Suppressor macrophage treated with lipopolysaccharide for 4 hours (primary cell): ENCODE measurements at places on chromosomes 12 and 14.

DNA sequence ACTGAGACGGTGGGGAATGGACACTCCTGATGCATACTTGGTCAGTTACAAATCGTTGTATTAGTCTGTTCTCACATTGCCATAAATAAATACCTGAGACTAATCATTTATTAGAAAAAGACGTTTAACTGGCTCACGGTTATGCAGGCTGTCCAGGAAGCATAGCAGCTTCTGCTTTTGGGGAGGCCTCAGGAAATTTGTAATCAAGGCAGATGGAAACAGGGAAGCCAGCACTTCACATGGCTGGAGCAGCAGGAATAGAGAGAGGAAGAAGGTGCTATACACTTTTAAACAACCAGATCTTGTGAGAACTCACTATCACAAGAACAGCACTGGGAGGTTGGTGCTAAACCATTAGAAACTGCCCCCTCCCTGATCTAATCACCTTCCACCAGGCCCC, 418.2 kb downstream of the FLRT2 start:
- peak; percentile 51 for DNase-seq

DNA sequence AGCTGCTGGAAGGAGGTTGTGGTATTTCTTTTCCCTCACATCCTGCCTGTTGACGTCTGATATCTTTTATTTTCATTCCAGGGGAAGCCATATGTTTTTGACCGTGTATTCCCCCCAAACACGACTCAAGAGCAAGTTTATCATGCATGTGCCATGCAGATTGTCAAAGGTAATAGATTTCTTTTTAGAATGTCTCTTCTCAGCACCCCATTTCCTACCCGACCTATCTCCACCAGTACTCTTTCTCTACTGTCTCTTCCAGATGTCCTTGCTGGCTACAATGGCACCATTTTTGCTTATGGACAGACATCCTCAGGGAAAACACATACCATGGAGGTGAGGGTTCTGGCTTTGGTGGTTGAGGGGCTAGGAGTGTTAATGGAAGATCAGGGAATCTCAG, 13.5 kb downstream of the KIF5A start:
- DNase-seq, result no peak

DNA sequence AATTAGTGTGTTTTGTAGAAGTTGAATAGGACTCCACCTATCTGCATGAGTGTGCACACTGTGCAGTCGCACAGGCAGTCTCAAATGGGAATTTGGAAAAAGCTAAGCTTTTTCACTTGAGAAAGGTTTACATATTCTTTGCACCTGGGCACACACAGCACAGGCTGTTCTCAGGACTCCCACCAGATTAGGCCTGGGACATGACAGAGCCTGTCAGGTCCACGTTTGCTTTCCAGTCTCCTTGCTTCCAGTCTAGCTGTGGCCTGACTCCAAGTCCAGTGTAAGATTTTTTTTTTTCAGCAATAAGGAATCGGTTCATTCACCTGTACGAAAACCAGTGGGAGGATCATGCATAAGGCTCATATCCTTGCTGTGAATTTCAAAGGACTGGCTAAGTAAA, 181.3 kb downstream of the ZFP36L1 start:
- DNase-seq, result no peak

- no peak for DNase-seq
Observed at GRCh38 chr12:131098178-131098981, 144.7 kb downstream of the ADGRD1 start.

DNA sequence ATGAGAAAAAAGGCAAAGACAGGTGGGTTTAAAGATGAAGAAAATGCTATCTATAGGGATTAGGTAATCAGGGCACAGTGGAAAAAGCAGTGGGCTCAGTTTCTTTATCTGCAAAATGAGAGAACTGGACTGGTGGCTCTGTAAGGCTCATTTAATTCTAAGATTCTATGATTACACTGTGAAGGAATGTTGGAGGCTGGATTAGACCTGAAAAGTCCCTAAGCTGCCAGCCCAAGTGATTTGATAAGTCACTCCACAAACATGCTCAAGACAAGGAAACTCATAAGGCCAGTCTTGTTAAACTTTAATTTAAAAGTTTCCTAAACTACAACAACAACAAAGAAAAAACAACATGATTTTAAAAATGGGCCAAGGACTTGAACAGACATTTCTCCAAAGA, 75.1 kb downstream of the DCAF5 start:
- DNase-seq, result no peak

GRCh38 chr14:67370830-67371229, 10.7 kb downstream of the EIF2S1 start:
- DNase-seq, result no peak

DNA sequence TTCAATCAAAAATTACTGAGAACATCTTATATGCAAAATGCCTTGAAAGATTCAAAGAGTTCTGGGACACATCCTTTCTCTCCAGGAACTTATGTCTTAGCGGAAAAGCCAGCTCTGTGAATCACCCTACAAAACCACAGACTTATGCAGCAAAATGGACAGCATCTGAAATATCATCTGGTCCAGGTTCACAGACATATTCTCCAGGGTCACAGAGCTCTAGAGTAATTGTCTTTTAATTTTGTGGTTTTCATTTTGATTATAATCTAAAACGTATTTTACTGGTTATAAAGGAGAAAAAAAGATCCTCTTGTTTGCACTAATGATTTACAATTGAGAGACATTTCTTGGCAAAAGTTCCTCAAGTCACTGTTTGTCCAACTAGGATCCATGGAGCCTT, 246.2 kb downstream of the MSRB3 start:
- no peak for DNase-seq

- peak; percentile 9 for DNase-seq
Observed at GRCh38 chr12:11171969-11172675, 1.1 kb downstream of the SMIM10L1 start.

GRCh38 chr14:23173031-23173430, 10.4 kb downstream of the SLC7A8 start:
- DNase-seq, result peak; percentile 88

GRCh38 chr14:92481811-92482555, 31.6 kb upstream of the RIN3 start:
- DNase-seq, result peak; percentile 23

GRCh38 chr12:39103552-39104165, 198.3 kb upstream of the CPNE8 start:
- DNase-seq, result peak; percentile 83

- DNase-seq, result peak; percentile 76
Observed at GRCh38 chr14:104723651-104724406, at the start of gene ADSS1. Gene ADSS1 (plus strand): TSS chr14:104724229. CDS start chr14:104724271, 42 bp downstream.

- no peak for DNase-seq
Observed at GRCh38 chr12:124923905-124924734, 9.7 kb upstream of the UBC start.

- no peak for DNase-seq
Observed at GRCh38 chr14:104592785-104593184, 11.8 kb downstream of the TMEM179 start.

DNA sequence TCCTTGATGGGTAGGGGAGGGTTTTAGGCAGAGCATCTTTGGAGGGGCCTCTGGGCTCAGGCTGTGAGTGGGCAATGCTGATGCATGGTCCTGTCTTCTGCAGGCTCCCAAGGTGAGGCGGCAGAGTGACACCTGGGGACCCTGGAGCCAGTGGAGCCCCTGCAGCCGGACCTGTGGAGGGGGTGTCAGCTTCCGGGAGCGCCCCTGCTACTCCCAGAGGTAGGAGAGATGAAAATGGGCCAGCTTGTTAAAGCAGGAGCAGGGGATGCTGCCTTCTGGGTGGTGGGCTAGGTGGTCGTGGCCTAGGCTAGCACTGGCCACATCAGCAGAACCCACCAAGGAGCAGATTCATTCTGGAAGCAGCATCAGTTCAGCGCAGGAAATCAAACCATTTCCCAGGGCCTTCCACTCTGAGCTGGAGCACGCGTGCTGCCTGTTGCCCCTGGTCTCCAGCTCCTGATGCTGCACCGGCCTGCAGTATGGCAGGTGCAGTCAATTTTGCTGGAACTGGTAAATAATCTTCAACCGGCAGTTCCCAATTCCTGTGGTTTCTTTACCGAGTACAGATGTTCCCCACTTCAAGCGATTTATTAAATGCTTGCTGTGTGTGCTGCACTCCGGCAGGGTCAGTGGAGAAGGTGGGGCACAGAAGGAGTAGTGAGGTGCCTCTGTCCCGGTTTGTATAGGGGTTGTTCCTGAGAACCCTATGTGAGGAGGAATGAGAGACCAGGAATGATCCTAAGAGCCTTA, 7.4 kb downstream of the PAPLN start:
- DNase-seq, result no peak

- DNase-seq, result no peak
Observed at GRCh38 chr14:60722107-60722356, 2.1 kb downstream of the SIX4 start.

DNA sequence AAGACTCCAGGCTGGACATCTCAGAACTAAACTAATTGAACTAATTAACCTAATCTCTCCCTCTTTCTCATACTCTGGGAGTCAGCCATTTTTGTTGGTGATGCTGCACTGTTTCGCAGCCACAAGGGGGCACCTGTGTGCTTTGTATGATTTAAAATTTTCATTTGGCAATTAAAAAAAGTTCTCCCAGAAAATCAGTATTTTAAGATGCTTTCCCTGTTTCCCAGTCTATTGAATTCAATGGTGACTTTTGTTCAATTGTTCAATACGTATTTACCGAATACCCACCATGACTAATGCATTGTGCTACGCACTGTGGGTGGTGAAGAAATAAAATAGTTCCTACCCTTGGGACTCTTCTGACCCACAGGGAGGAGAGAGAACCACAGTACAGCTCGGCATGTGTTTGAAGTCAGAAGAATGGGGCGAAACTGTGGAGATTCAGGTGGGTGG, 63.7 kb downstream of the ZNF664 start:
- DNase-seq, result peak; percentile 66

DNA sequence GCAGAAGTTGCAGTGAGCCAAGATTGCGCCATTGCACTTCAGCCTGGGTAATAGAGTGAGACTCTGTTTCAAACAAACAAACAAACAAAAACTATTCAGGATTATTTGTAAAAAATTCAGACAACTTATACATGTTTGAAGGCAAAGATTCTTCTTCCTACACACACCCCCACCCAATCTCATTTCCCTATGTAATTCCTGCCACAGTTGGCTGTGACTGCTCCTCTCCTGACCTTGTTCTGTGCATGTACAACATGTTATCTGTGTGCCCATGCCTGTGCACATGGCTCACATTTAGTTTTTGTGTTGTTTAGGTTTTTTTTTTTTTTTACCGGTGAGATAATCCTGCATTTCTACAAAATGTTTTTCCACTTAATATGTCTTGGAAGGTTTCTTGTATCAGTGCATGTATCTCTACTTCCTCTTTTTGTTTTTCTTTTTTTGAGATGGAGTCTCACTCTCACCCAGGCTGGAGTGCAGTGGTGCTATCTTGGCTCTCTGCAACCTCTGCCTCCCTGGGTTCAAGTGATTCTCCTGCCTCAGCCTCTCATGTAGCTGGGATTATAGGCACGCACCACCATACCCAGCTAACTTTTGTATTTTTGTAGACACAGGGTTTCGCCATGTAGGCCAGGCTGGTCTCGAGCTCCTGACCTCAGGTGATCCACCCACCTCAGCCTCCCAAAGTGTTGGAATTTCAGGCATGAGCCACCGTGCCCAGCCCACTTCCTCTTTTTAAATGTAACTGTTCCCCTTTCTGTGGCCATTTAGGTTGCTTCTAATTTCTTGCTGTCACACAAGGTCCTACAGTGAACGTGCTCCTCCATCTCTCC, 8.7 kb downstream of the CFAP251 start:
- peak; percentile 62 for DNase-seq

GRCh38 chr12:127925971-127926370, 341.0 kb upstream of the TMEM132C start:
- no peak for DNase-seq

GRCh38 chr14:39264057-39264456, 30.3 kb downstream of the MIA2 start:
- no peak for DNase-seq

DNA sequence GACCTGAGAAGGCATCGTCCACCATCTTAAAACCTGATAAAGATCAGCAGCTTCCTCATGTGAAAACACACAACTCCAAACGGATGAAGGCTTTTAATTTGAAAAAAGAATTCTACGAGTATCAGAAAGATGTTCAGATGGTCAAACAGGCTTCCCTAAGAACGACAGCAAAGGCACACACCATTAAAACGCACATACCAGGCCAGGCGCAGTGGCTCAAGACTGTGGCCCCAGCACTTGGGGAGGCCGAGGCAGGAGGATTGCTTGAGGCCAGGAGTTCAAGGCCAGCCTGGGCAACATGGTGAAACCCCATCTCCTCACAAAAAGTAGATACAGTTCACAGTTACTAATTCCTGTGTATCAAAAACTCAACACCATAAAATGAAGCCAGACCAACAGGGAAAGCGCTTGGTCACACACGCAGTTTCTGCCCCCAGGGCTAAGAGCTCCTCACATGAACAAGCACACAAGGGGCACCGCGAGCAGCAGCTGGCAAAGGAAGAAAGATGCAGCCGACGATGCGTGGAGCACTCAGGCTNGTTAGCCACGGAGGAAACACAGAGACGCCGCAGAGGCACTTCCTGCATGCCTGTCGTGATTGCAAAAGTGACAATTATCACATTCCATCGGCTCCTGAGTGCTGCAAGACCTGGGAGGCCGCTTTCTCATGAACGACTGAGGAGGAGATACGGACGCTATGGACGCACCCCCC, 78.0 kb downstream of the NOC4L start:
- DNase-seq, result no peak

GRCh38 chr12:107490010-107490409, 195.6 kb upstream of the PWP1 start:
- DNase-seq, result no peak

DNA sequence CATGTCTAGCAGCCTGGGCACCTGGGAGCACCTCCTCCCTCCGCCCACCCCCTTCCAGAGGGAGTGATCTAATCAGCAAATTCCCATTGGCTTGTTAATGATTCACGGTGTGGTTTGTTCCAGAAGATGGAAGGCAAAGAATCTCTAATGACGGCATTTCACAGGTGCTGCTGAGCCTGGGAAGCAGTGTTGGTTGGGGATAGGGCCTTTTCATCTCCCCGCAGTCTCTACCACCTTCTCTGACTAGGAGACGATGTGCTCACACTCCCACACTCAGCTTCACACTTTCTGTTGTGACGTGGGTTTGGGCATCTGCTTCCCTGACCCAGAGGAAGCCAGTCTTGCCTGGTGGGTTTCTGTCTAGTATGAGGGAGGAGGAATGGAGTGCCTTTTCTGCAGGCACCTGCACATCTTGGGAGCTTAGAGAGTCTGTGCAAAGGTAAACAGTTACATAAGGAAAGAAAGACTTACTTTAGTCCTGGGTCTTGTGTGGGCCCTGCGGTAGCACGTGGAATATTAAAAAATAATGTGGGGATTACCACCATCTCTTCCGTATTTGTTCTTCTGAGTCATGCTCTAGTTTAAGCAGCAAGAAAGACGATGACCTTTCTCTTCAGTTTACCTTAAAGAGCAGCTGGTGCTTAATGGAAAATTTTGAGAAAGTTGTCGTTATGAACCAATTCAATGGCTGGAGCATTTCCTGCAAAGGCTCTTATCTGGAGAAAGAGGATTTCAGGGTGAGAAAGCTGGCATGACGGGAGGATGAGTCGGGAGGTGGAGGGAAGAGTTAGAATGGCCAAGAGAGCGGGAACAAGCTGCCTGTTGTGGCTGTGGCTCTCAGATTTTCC, 70.6 kb upstream of the ARHGAP5 start:
- no peak for DNase-seq

DNA sequence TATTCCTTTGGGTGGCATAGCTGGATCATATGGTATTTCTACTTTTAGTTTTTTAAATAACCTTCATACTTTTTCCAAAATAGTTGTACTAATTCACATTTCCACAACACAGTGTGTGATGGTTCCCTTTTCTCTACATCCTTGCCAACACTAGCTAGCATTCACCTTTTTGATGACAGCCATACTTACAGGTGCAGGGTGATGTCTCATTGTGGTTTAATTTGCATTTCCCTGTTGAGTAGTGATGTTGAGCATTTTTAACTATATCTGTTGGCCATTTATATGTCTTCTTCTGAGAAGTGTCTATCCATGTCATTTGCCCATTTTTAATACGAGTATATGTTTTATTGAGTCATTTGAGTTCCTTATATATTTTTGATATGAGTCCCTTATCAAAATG, 96.1 kb downstream of the TSHR start:
- no peak for DNase-seq
